ENCODE measurements at places on chromosomes 7 and 10. TPM values are rescaled to one million over a fixed set of nuclear protein-coding genes. Genes with fewer than 3 reads are reported as not detected.

GRCh38 chr10:116744163-116744753, 1.9 kb upstream of the HSPA12A start:
- peaks cover 10% of the 10 kb centered on the region for H3K27me3 ChIP-seq
- H3K36me3 ChIP-seq, result no peaks in the 10 kb centered on the region
- H3K27ac ChIP-seq, result no peak overlapping the region
- H3K4me1 ChIP-seq, result peaks cover 19% of the 10 kb centered on the region
- no peak overlapping the region for H3K4me3 ChIP-seq

GRCh38 chr10:97570146-97570788, 2.3 kb upstream of the ANKRD2 start:
- peaks cover 25% of the 10 kb centered on the region for H3K36me3 ChIP-seq
- peaks cover 48% of the 10 kb centered on the region for H3K4me1 ChIP-seq
- no peaks in the 10 kb centered on the region for H3K27me3 ChIP-seq
- DNase-seq, result no peak
- H3K27ac ChIP-seq, result peak overlapping the region; percentile 86

- peaks cover 18% of the 10 kb centered on the region for H3K27me3 ChIP-seq
- no peak overlapping the region for H3K27ac ChIP-seq
- no peaks in the 10 kb centered on the region for H3K36me3 ChIP-seq
Measured at GRCh38 chr7:128935342-128935730, 2.4 kb upstream of the IRF5 start.

- no peak for DNase-seq
- H3K36me3 ChIP-seq, result peaks cover 79% of the 10 kb centered on the region
Measured at GRCh38 chr10:103620352-103620740, 126.8 kb downstream of the NEURL1 start.

GRCh38 chr10:1736972-1737221, 428 bp downstream of the ADARB2 start:
- no peak for DNase-seq
- peak overlapping the region; percentile 34 for H3K4me3 ChIP-seq
- peaks cover 78% of the 10 kb centered on the region for H3K27me3 ChIP-seq
- H3K4me1 ChIP-seq, result peaks cover 16% of the 10 kb centered on the region

GRCh38 chr10:75814014-75814413, 382.6 kb downstream of the LRMDA start:
- no peak overlapping the region for H3K4me3 ChIP-seq
- no peaks in the 10 kb centered on the region for H3K36me3 ChIP-seq
- no peaks in the 10 kb centered on the region for H3K27me3 ChIP-seq
- no peak overlapping the region for H3K27ac ChIP-seq

DNA sequence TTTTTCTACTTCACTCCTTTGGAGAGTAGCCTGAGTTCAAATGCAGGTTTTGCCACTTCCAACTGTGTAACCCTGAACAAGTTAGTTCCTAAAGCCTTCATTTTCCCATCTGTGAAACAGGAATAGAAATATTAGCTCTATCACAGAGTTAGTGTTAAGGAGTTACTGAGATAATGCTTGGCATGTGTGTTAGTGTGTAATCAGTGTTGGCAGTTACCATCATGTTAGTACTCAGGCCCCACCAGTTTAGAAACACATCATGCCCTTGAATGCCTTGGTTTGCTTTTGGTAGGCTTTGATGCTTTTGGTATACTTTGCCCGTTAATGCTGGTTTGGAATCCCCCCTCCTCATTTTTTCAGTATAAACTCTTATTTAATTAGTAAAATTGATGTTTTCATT, 119.7 kb downstream of the WNT2 start:
- no peaks in the 10 kb centered on the region for H3K4me1 ChIP-seq
- DNase-seq, result no peak
- peaks cover 4% of the 10 kb centered on the region for H3K36me3 ChIP-seq
- H3K27me3 ChIP-seq, result no peaks in the 10 kb centered on the region
- no peak overlapping the region for H3K27ac ChIP-seq
- no peak overlapping the region for H3K4me3 ChIP-seq

GRCh38 chr10:93921338-93921737, 27.6 kb downstream of the SLC35G1 start:
- H3K27me3 ChIP-seq, result no peaks in the 10 kb centered on the region
- H3K36me3 ChIP-seq, result no peaks in the 10 kb centered on the region
- no peak overlapping the region for H3K4me3 ChIP-seq
- H3K4me1 ChIP-seq, result no peaks in the 10 kb centered on the region
- DNase-seq, result no peak

- DNase-seq, result no peak
- H3K36me3 ChIP-seq, result no peaks in the 10 kb centered on the region
- no peak overlapping the region for H3K4me3 ChIP-seq
- no peak overlapping the region for H3K27ac ChIP-seq
- peaks cover 29% of the 10 kb centered on the region for H3K4me1 ChIP-seq
- peaks cover 5% of the 10 kb centered on the region for H3K27me3 ChIP-seq
Measured at GRCh38 chr7:1717903-1718676, 48.0 kb downstream of the ELFN1 start.

DNA sequence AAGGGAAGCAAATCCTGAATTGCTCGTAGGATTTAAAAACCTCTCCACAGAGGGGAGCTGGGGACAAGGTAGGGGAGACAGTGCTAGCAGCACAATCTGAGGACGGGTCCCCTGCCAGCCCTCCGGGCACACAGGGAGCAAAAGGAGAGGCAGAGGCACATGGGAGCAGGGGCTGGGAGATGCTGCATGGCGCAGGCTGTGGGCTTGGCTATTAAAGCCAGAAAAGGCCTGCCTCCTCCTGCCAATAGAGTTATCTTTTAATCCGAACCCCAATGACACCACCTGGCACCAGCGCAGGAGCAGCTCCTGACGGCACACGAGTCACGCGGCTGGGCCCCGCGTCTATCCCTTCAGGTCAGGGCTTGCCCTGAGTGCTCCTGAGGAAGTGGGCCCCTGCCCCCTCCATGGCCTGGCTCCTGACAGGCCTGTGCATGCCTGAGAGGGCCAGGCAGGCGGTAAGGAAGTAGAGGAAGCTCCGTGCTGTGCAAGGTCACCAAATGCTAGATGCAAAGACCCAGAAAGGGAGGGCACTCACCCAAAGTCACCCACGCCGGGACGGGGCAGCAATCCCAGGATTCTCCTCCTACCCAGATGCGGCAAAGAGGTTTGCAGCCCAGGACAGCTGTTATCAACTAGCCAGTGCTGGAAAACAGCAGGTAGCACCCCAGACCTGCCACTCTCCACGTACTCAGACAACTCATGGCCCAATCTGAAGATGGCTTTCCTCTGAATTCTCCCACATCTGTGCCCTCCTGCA, 28.1 kb downstream of the DLG5 start:
- no peaks in the 10 kb centered on the region for H3K27me3 ChIP-seq
- peaks cover 78% of the 10 kb centered on the region for H3K4me1 ChIP-seq
- no peak for DNase-seq
- H3K36me3 ChIP-seq, result no peaks in the 10 kb centered on the region

DNA sequence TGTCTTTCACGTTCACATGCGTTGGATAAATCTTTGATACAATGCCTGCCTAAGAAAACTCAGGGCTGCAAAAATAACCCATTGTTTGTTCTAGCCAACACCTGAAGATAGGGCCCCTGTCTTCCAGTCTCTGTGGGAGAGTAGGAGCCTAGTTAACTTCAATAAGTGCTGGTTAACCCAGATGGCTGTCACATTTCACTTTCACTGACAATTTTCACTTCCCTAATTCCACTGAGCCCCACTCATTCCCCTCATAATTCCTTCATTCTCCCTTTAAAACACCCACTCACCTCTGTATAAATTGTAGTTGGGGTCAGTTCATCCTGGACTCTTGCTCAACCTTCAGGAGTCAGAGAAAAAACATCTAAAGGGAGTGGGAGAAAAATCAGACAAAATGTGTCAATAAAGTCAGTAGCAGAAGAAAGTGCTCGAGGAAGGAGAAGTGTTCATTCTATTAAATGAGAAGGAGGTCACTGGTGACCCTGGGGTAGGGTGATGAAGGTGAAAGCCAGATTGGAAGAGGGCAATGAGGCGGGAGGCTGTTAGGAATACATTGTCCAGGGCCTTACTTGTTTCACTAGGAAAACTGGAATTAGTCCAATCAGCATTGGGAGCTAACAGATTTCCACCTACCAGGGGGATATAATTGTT, 51.2 kb upstream of the ABI1 start:
- H3K36me3 ChIP-seq, result no peaks in the 10 kb centered on the region
- H3K27me3 ChIP-seq, result no peaks in the 10 kb centered on the region
- no peak overlapping the region for H3K4me3 ChIP-seq
- no peak overlapping the region for H3K27ac ChIP-seq
- no peak for DNase-seq

GRCh38 chr7:140364819-140365218, 33.5 kb downstream of the SLC37A3 start:
- no peak overlapping the region for H3K4me3 ChIP-seq
- H3K27me3 ChIP-seq, result no peaks in the 10 kb centered on the region

- no peak overlapping the region for H3K27ac ChIP-seq
- no peaks in the 10 kb centered on the region for H3K4me1 ChIP-seq
- DNase-seq, result no peak
- no peaks in the 10 kb centered on the region for H3K27me3 ChIP-seq
- H3K4me3 ChIP-seq, result no peak overlapping the region
Measured at GRCh38 chr10:20202337-20202736, 386.1 kb downstream of the PLXDC2 start.

Gene PHKG1
- 0.64 TPM for total RNA-seq

Gene NCF1
- total RNA-seq, result not detected
